ENCODE measurements at places on chromosomes 6 and 20.

DNA sequence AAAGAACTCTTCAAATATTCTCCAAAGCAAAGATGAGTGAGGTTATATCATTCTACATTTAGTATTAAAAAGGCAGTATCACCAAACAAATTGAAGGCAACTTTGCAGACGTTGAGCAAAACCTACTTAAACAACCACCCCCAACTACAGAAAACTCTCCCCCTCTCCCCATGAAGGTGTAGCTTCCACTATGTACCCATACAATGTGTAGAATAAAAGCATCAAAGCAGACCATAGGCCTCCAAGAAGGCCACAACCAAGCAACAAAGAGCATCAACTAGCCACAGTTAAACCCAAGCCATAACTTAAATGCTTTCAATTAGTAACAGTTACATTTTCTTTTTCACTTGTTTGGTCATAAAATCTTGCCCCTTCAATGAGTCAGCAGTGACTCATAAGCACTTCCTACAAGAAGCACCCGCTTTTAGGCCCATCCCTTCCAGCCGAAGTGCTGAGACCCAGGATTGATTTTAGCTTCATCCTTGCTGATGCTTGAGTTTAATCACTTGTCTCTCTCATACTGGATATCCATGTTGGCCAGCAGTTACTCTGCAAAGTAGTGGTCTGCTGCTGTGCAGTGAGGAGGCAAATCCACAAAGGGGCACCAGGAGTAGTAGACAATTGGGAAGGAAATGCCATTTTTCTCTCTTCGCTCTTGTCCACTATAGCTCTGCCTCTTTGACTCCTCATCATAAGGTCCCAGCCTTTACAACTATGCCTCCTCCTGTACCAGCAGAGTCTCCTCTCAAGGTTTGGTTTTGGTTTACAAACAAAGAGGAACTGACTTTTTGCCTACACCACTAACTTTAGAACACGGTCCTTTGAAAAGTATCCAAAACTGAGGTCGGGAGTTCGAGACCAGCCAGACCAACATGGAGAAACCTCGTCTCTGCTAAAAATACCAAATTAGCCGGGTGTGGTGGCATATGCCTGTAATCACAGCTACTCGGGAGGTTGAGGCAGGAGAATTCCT, 8.4 kb upstream of the NUP153 start:
- no peak for DNase-seq

DNA sequence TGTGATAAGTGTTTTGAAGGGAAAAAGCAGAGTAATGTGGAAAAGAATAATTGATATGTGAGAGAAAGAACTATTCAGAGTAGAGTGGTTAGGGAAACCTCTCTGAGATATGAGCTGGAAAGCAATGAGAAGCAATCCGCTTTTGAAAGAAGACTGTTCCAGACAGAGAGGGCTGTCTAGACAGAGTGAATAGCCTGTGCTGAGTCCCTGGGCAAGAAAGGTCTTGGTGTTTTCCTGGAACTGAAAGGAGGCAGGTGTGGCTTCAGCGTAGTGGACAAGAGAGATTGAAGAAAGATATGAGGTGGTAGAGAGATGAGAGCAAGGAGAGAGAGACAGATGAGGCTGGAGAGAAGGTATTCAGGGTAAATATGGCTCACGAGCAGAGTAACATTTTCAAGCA, 190.8 kb downstream of the UBE3D start:
- no peak for DNase-seq

GRCh38 chr6:90120327-90120726, 176.3 kb downstream of the BACH2 start:
- DNase-seq = no peak

- DNase-seq = no peak
Measured at GRCh38 chr20:16017656-16018055, 555.6 kb downstream of the KIF16B start.

GRCh38 chr20:40778894-40779496, 90.0 kb upstream of the MAFB start:
- DNase-seq = no peak

- no peak for DNase-seq
Measured at GRCh38 chr6:87543696-87544473, 45.9 kb downstream of the RARS2 start.

DNA sequence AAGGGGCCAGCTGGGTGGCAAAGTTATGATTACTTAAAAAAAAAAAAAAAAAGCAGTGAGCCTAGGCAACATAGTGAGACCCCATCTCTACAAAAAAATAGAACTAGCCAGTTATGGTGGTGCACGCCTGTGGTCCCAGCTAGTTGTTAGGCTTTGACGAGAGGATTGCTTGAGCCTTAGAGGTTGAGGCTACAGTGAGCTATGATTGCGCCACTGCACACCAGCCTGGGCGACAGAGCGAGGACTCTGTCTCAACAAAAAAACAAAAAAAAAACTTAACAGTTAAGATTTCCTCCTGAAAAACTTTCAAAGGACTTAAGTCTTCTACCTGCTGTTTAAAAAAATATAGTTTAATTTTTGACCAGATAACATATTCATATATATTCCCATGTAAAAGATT, 2.4 kb downstream of the GTSF1L start:
- no peak for DNase-seq

- no peak for DNase-seq
Measured at GRCh38 chr6:144635051-144635450, 349.9 kb downstream of the UTRN start.

GRCh38 chr20:10171864-10172751, 46.5 kb upstream of the SNAP25 start:
- no peak for DNase-seq

DNA sequence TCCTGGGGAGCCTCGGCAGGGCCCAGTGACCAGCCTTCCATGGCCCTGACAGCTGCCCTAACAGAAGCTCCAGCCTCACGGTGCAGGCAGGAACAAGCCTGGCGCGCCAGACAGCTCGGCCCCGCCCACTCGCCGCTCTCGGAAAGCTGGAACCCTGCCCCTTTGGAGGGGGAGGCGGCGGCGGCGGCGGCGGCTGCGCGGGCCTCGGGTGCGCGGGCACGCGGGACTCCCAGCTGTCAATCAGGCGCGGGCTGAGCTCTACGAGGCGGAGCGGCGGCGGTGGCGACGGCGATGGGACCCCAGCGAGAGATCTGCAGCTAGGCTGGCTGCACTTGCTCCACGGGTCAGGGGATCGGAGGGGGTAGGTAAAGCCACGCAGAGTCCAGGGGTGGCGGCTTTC, at the start of gene NRSN1:
NRSN1 (plus strand) TSS at position 236 of the 400 bp plus-strand sequence. CDS start 8,113 bp downstream, outside the sequence.
- peak; percentile 92 for DNase-seq

- no peak for DNase-seq
Measured at GRCh38 chr20:33993576-33994221, at the start of gene RALY. Gene RALY, plus strand, starts transcription at chr20:33993911. Its CDS starts 78,164 bp downstream, at chr20:34072075.

GRCh38 chr20:46088409-46089166, 1.2 kb downstream of the NCOA5 start:
- no peak for DNase-seq

DNA sequence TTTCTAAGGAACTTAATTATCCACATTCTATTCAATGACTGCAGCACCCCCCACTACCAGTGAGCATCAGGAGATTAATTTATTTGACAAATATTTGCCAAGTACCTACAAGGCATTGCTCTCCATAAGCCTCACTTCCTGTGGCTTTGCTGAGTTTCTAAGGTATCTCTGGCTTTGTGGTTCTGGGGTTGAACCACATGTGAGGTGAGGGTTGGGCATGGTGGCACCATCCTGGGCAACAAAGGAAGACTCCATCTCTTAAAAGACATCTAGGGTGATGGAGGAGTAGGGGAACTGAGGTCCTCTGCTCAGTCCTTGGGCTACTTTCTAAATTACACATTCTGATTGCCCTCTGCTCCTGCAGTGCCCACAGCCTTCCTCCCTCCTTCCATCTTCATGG, 25.5 kb upstream of the WFDC2 start:
- no peak for DNase-seq

GRCh38 chr20:57476084-57476526, 48.8 kb downstream of the CTCFL start:
- no peak for DNase-seq

- DNase-seq = no peak
Measured at GRCh38 chr20:16671753-16672152, 58.1 kb upstream of the SNRPB2 start.
